ENCODE measurements at places on chromosomes 6 and 20.

DNA sequence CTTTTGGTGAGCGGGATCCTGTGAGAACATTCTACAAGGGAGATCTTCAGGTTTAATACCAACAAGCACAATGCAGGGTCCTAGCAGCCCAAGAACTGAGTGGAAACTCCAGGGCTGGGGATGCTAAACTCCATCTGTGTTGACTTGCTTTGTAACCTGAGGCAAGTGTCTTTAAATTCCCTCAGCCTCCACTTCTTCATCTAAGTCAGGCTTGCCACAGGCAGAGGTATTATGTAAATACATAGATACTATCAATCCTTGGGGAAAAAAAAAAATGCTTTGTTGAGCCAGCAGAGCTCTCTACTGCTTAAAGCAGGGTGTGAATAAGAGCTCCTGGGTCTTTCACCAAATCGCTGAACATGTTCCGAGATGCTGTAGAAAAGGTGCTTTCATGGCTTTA, 114.2 kb upstream of the PHACTR1 start:
- DNase-seq = no peak

DNA sequence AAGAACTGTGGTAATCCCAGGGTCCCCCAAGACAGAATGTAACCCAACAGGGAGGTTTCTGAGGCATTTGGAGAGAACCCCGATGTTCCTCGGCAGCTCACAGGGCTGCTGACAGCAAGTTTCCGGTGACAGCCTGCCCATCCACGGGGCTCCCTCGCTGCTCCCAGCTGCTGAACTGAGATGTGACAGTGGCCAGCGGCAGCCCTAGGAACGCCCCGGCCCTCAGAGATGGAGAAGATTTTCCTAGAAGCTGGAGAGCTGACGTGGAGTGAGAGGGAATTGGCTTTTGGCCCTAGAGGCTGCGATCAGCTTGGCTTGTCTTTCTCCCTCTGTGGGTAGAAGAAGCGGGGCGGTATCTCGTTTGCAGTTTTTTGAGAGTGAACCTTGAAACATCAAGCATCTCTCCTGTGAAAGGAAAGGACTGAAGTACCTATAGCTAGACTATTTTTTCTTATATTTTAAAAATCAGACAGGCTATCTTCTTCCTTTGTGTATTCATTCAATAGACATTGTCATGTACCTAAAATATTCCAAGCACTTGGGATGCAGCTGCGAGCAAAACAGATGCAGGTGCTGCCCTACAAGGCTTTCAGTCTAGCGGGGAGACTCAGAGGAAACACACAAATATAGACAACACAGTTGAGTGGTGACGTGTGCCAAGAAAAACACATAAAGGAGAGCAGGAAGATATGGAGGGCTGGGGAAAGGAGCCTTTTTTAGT, 28.4 kb upstream of the NFATC2 start:
- peak; percentile 15 for DNase-seq

DNA sequence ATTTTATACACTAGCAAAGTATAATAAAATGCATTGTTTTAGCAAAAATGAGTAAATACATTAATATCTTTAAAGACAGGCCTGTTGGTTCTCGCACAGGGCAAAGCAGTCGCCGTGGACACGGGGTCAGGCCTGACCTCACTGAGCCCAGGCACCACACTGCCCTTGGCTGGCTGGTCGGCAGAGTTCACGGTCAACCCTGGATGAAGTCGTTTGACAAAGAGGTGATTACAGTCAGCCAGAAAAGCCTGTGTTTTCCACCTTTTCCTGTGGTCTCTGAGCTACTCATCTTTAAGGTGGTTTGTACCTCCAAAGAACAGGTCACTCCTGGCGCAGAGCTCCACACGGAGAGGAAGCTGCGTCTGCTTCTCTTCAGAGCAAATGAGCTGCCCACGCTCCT, 191.5 kb downstream of the DLL1 start:
- no peak for DNase-seq

GRCh38 chr6:104959026-104959858, 2.3 kb downstream of the LIN28B start:
- no peak for DNase-seq
